Ascending aorta (tissue), 2 donors: ENCODE measurements at places on chromosomes 12 and 14.

- no peak for DNase-seq
Measured at GRCh38 chr14:61719344-61720293, 24.3 kb downstream of the HIF1A start.

DNA sequence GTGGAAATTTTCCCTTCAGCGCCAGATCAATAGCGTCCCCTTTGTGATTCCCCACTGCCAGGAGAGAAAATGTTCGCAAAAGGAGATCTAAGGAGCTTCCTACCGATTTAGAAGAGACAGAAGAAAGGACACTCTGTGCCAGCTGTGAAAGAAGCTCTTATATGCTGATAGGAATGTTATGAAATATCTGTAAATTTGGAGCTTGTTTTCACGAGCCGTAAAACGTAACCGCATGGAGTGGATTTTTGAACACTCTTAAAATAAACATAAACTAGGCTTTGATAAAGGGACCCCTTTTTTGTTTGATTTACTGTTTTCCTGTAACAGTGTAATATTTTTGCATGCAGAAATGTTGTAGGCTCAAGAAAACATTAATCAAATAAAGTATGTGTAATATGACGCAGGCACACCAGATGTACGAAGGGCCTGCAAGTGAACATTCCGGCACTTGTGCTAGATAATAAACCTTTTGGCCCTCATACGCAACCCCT is 346.8 kb downstream of the ETNK1 start:
- DNase-seq, result no peak

DNA sequence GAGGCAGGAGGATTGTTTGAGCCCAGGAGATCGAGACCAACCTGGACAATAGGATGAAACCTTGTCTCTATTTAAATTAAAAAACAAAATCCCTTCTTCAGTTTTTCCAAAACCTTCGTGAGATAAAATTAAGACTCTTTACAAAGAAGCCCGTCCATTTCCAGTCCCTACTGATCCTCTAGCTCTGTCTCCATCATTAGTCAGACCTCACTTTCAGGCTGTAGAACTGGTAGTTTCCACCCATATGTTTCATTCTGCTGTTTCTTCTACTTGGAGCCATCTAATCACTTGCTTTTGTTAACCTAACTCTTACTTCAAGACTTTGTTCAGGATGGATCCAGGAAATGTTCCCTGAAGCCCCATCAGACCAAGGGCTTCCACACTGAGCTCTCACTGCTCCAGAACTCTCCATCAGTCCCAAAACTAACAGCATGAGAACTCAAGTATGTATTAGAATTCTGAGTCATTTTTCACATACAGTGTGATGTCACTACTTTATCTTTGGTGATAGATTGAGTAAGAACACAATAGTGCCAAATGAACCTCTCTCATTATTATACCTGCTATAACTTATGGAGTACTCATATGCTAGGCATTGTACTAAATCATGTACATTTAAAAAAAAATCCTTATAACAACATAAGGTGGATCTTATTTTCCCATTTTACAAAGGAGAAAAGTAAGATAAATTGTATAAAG is 90.8 kb downstream of the PRICKLE1 start:
- no peak for DNase-seq

GRCh38 chr12:91127306-91127705 is 16.0 kb upstream of the LUM start:
- DNase-seq, result no peak

DNA sequence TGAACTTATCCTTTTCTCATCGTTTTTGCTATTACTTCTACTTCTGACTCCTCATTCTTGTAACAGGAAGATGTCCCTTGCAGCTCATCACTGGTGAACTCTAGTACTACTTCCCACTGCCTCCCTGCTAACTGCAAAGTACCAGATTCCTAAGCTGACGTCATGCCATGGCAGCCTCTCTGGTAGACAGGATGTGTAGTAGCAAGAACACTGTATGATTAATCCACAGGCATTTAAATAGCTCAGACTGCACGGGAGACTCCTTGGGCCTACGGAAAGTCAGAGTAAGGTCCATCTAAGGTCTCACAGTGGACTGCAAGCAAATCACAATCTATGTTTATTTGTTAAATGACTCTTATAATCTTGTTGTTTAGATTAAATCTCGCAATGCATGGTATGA is 43.5 kb downstream of the DNAI7 start:
- peak; percentile 72 for DNase-seq

DNA sequence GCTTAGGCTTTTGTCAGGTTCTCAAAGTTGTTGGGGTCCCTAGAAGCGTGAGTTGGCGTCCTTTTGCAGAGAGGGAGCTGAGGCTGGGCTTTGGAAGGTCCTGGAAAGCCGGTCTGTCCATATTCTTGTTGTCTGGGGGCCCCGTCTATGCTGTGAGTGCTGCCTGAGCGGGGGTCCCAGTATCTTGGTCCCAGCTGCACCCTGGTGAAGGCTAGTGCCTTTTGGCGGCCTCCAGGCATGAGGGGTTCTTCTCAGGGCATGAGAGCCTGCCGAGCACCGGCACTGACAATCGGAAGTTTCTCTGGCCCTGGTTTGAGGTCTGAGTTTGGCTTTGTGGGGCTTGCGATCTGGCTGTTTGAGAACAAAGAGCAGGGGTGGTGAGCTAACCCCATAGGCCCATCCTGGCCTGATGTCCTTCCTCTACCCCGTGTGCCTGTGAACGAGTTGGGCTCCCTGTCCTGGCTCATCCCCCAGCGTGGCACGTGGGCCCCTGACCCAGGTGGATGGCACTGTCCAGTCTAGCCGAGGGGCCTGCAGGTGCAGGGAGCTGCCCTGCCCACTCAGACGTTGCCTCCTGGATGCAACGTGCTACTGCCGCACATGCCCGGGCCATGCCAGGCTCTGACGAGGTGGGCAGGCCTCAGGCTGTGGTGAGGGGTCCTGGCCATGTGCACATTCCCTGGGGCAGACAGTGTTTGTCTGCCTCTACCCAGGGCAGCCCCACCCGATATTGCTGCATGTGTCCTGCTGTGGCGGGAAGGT is 3.9 kb downstream of the CEP170B start:
- DNase-seq, result no peak

GRCh38 chr12:26728205-26729050 is 104.6 kb downstream of the ITPR2 start:
- no peak for DNase-seq

- DNase-seq, result no peak
Measured at GRCh38 chr14:96135285-96135684, 69.4 kb upstream of the BDKRB2 start.

GRCh38 chr14:100374876-100375265 is 51.7 kb downstream of the SLC25A47 start:
- no peak for DNase-seq

DNA sequence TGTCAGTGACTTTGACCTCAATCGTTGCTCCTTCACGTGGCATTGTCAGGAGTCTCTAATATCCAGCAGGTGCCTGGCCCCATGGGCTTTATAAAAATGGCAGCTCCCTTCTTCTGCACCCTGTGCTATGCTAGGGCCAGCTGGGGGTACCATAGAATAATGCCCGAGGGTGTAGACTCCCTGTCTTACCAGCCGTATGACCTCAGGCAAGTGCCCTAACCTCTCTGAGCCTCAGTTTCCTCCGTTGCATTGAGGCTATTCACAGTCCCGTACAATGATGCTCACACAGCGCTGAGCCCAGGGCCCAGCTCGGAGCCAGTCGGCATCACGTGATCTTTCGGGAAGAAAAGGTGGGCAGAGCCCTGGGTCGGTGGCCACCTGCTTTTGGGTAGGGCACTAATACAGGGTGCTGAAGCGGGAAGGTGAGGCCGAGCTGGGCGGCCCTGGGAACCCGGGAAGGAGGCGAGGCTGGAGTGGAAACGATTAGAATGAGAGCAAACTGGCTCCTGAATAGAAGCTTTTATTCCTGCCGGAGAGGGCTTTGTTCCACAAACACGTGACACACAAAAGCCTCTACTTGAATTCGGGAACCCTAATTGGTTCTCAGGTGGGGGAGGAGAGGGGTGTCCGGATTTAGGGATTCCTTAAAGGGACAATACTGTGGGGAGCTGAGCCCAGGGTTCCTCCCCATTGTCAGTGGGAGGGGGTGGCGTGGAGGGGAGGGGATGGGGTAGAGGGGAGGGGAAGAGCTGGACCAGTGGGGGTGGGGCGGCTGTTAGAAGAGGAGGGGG is 19.9 kb upstream of the MSI1 start:
- DNase-seq, result no peak

DNA sequence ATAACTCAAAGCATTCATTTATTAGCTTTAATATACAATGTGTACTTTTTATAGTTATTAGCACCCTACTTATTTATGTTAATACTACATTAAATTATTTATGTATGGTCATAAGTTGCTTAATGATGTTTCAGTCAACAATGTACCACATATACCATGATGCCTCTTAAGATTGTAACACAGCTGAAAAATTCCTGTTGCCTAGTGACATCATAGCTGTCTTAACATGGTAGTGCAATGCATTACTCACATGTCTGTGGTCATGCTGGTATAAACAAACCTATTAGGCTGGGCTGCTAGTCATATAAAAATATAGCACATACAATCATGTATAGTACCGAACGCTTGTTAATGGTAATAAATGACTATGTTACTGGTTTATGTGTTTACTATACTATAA is 120.4 kb downstream of the ANO6 start:
- DNase-seq, result no peak

- DNase-seq, result no peak
Measured at GRCh38 chr12:12156828-12157227, 86.1 kb downstream of the BCL2L14 start.
